ENCODE measurements at places on chromosomes 5 and 9.

GRCh38 chr9:116569111-116569510 is 118.0 kb upstream of the TRIM32 start:
- peak; percentile 84 for DNase-seq

GRCh38 chr9:93237540-93237939 is 53.6 kb downstream of the WNK2 start:
- no peak for DNase-seq

- DNase-seq = no peak
Measured at GRCh38 chr5:172710676-172711075, 60.3 kb downstream of the DUSP1 start.

DNA sequence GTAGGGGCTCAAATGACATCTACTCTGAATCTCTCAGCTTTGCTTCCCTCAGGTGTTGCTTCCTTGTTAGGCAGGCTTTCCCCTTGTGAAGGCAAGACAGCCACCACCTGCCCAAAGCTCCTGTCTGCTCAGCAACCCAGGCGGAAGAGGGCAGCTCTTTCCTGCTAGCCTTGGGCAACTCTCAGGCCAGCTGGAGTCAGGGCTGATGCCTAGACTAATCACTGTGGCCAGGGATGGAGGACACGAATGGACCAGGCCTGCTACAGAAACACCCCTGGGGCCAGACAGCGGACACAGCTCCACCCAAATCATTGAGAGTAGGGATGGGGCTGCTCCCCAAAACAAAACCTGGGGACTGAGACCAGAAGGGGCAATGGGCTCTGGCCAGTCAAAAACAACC is 138.0 kb downstream of the MTX3 start:
- no peak for DNase-seq

- no peak for DNase-seq
Measured at GRCh38 chr9:136108648-136109266, 9.9 kb downstream of the TMEM250 start.

DNA sequence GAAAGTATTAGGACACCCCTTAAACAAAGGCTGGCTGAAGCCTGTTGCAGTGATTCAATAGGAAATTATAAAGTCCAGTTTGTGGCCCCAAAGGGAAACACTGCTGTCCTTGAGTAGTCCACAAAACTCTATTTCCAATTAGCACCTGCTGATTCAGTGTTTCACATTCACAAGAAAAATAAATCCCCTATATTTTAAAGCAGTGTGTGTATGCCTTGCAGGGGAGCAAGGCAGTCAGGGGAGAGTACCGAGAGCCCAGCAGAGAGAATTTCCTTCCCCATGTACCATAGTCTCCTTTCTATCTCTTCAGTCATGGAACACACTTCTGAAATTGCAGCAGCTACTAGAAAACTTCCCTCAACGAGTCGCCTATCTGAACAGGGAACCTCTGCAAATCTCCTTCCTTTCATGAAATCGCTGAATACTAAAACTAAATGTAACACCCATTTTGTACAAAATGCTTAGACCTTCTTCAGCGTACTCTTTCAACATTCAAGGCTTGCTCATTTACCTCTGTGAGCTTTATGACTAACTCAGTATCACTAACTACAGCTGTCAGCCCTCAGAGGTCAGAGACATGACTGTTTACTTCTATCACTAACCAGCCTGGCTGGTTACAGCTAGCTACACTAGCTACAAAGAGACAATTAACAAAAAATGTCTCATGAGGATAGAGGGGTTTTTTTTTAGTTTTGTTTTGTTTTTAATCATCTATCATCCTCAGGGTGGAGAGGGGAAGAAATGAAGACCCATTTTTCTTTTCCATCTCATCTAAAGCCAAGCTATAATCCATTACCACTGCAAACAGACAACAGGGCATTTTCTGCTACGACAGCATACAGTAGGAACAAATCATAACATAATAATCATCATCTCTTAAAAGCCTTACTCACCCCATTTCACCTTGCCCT is 188.7 kb downstream of the EBF1 start:
- DNase-seq = peak; percentile 63

- DNase-seq = no peak
Measured at GRCh38 chr9:15157381-15157780, 149.6 kb downstream of the TTC39B start.

DNA sequence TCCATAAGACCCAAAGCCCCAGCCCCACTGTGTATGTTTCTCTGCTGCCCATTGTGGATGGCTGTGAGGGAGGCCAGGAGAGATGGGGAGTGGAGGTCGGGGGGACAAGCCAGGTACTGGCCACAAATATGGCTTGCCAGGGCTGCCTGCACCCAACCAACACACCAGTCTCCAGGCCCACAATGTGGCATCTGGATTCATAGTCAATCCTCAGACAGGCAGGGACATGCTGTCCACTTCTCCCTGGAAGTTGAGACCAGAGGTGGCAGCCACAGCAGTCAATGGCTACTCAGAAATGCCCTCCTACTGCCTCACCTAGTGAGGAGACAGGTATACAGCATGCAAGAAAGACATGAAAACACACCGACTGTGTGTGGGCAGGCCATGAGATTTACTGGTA is 61.2 kb upstream of the SLC25A51 start:
- peak; percentile 41 for DNase-seq

GRCh38 chr5:13941468-13941867 is 3.0 kb downstream of the DNAH5 start:
- DNase-seq = no peak

- no peak for DNase-seq
Measured at GRCh38 chr5:169116961-169117461, 183.9 kb downstream of the SLIT3 start.

GRCh38 chr9:135498381-135499126 is 1.9 kb upstream of the MRPS2 start:
- no peak for DNase-seq

DNA sequence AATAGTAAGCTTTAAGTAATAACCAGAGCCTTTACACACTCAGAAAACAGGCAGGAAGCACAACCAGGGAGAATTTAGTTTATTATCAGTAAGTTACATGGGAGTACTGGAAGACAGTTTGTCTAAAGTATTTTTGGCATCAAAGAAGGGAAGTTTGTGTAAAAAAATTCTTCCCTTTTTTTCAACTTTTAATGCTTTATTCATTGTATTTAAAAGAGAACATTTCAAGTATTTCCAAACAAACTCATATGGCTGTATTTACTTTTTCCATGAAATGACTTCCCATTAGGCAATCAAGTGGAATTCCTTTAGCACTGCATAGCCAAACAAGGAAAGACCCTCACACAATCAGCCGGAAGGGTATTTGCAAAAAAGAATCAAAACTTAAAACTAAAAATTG is 26.7 kb downstream of the RNF145 start:
- DNase-seq = no peak

- DNase-seq = no peak
Measured at GRCh38 chr9:122420315-122420714, 49.5 kb downstream of the PTGS1 start.

GRCh38 chr5:178418471-178419010 is 171.7 kb downstream of the COL23A1 start:
- DNase-seq = no peak

All from epithelial cell of esophagus (primary cell).